ENCODE measurements at places on chromosomes 12 and 14. TPM values are rescaled to one million over a fixed set of nuclear protein-coding genes. Genes with fewer than 3 reads are reported as not detected.

The SLC5A8 gene
- total RNA-seq: not detected

DNA sequence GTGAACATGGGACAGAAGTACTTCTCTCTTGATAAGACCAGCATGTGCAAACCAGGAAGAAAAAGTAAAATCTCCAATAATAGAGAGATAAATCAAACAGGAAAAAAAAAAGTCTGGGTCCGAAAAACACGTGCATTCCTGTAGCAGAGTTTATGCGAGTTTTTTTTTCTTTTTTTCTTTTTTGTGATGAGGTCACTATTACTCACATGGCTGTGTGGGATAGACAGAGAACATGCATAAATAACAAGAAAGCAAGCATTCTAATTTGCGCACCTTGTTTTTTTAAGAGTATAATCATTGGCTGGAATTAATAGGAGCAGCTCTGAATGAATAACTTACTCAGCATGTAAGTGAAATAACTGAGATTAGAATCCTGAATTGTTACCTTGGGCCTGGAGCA is 91.9 kb upstream of the CPM start:
- no peak for DNase-seq

GRCh38 chr12:74254784-74255183 is 282.9 kb upstream of the ATXN7L3B start:
- no peak for DNase-seq

GRCh38 chr12:28550757-28551704 is 360.8 kb downstream of the CCDC91 start:
- peak; percentile 39 for DNase-seq

GRCh38 chr12:72077111-72077820 is 138.6 kb downstream of the TPH2 start:
- no peak for DNase-seq

GRCh38 chr14:81682134-81682533 is 148.5 kb upstream of the SEL1L start:
- DNase-seq: no peak

Data from H4 (cell line).